ENCODE measurements at places on chromosomes 16 and 17. TPM values are rescaled to one million over a fixed set of nuclear protein-coding genes. Genes with fewer than 3 reads are reported as not detected.

Gene SLC5A10
- total RNA-seq, result not detected

Gene IL17C
- not detected for total RNA-seq

Gene HOXB4
- not detected for total RNA-seq

Gene EVPLL
- total RNA-seq, result 1.1 TPM

Gene FGF11
- not detected for total RNA-seq

Gene TBC1D3
- not detected for total RNA-seq

Gene ACSM2A
- not detected for total RNA-seq
